ENCODE measurements at places on chromosomes 5 and 9.
A peak's percentile ranks its signal among the peaks of the same experiment; 100 is the strongest.

DNA sequence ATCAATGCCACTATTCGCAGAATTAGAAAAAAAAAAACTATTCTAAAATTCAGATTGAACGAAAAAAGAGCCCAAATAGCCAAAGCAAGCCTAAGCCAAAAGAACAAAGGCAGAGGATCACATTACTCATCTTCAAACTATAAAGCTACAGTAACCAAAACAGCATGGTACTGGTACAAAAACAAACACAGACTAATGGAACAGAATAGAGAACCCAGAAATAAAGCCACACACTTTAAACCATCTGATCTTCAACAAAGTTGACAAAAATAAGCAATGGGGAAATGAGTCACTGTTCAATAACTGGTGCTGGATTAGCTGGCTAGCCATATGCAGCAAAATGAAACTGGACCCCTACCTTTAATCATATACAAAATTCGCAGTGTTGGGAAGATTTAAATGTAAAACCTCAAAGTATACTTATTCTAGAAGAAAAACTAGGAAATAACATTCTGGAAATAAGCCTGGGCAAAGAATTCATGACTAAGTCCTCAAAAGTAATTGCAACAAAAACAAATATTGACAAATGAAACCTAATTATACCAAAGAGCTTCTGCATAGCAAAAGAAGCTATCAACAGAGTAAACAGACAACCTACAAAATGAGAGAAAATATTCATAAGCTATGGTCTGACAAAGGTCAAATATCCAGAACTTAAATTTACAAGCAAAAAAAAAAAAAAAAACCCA lies 153.7 kb downstream of the NDUFS4 start:
- no peak for DNase-seq

GRCh38 chr5:176365351-176366231 lies at the start of gene ARL10:
ARL10 (plus strand) TSS chr5:176365487; CDS start chr5:176365564, 77 bp downstream.
- peak; percentile 38 for DNase-seq

DNA sequence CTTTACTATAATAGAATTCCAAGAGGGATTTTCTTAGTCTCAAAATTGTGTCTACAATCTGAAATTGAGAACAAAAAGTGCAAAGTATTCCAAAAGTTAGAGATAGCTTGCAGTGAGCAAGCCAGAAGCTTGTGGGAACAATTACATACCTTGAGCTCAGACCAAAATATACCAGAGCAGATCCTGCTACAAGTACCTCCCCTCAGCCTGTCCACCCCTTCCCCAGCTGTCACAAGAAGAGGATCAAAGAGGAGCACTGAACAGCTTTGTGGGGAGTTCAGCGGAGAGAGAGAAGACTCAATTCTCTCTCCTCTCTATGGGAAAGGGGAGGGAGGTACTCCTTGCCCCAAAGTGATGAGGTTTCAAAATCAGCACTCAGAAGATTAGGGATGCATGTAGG lies 869.2 kb upstream of the DMAC1 start:
- DNase-seq = no peak

DNA sequence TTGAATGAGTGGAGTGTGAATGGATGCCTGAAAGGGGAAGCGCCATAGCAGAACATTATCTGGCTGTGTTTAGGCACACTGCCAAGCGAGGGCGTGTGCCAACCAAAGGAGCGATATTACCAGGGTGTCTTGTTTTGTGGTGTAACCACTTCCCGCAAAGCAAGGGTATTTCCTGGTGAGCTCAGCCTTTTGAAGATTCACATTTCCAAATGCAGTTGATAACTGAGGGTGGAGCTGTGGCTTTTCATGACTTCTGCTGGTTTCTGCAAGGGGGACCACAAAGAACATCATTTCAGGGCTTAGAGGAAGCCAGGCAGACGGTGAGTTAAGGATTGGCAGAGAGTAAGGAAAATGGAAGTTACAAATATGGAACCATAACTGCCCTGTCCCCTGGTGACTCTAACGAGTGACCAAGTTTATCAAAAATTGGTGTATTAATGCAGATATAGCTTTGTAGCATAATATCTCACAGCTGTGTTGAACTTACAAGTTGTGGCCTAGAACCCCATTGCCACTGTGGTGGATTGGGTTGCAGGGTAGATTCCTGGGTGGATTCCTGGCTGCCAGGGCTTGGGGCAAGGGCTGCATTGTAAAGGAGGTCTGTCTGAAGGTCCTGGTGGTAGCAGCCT lies 71.4 kb downstream of the RALGPS1 start:
- DNase-seq = peak; percentile 59

GRCh38 chr9:109251080-109251775 lies 69.6 kb downstream of the EPB41L4B start:
- no peak for DNase-seq

DNA sequence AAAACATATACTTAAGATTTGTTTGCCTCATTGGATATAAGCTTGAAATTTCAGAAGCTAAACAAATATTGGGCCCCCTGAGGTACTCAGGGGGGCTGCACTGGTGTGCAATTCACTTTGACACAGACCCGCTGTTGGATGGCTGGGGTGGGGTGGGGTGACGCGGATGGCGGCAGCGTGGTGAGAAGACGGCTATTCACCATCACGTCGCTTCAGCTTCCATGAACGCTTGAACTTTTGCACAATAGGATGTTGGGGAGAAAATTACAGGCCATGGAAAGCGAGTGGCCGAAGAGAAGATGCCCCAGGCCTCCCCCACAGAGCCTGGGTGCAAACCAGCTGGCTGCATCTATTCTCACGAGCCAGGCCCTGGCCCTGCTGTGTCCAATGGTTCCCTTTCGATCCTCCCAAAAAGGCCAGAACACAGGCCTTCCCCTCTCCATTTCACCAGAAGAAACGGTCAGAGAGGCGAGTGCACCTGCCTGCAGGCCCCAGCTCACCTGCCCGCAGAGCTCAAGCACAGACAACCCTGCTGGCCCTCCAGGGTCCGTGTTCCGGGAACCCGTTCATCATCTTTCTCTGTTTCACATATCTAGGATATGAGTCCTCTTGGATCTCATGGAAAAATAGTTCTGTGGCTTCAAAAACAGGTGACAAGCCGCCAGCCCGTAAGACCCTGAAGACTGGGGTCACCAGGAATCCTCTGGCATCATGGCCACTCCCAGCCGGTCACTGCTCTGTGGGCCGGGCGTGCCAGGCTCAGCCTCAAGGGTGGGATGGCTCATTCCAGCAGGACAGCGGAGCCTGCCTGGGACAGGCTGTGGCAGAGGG lies 46.8 kb upstream of the SARDH start:
- no peak for DNase-seq

- no peak for DNase-seq
These were observed 179.0 kb downstream of the EBF1 start for GRCh38 chr5:158920736-158921135.

- no peak for DNase-seq
These were observed 251.2 kb downstream of the EFNA5 start for GRCh38 chr5:107419498-107419897.

DNA sequence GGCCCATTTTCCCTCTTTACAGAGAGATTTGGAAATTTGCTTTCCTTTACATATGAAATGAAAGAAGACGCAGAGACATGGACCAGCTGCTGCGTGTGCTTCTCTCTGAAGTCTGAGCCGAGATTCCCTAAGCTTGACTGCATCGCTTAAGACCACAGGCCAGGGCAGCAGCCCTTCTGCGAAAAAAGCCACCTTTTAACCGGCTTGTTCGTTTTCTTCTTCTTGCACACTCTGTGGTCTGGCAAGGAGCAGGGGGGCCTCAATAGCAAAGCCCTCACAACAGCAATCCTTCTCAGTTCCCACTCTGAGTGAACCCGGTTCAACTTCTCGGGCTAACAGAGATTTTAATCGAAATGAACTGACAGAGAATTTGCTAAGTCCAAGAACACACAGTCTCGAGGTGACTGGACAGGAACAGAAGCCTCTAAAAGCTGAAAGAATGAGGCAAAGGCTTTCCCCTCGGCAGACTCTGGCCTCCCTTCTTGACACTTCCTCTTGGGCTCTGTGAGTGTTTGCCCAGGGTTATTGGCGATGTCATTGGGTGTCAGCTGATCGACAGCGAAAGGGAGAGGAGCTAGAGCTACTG lies 512.9 kb upstream of the KLF4 start:
- no peak for DNase-seq

DNA sequence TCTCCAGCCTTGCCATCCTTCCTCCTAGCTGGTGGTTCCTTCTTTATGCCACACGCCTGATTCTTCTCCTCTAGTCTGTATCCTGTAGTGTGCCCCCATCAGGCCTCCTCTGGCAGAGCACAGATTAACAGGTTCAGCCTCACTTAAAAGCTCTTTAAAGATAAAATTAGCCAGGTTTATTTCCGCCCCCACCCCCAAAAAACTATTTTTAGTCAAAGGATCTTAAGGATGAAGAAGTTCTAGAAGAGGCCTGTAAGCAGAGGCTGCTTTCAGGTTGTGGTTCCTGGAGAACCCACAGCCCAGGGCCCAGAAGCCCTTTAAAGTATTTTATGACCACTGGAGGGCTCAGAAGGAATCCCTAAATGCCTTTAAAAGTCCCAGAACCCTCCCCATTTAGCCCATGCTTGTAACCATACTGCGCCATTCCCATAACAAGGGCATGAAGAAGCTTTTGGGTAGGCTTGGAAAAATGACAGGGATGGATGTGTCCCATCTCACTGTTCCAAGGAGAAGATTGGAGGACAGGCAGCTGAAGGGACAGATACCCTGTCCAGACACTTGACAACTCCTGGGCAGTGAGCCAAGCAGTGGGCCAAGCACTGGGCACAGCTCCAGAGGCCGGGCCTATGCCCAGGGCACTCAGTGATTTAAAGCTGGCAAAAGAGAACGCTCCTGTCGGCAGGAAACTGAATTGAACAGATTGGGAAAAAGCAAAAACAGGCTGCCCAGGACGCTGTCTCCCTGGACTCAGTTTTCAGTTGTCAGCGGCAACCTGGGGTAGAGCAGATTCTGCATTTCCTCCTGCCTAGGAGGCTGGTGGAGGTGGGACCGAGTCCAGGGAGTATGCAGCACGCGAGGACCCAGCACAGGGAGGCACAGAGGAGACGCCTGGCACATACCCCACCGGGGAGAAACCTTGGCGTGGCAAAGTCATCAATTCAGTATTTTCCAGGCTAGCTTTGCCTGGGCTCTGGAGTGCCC lies 106.3 kb upstream of the SSBP2 start:
- DNase-seq = no peak

GRCh38 chr5:53603009-53603687 lies 42.7 kb downstream of the NDUFS4 start:
- DNase-seq = no peak

GRCh38 chr5:148091991-148092964 lies 28.5 kb downstream of the SPINK5 start:
- no peak for DNase-seq

GRCh38 chr9:100425758-100426157 lies 1.2 kb upstream of the MSANTD3 start:
- no peak for DNase-seq

DNA sequence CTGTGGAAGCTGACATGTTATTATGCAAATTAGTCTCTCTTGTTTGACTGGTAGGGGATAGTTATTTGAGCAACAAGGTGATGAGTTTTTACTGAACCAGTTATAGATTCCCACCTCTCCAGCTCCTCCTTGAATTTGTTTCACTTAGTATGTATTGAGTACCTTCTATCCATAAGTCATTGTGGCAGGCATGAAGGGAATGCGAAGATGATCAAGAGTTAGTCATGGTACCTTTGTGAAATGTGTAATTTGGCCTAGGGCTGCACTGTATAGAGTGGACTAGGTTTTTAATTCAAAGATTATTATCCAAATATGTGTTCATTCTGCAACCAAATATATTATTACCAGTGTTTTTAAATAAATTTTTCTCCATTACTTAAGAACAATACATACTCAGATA lies 110.1 kb downstream of the HACD4 start:
- DNase-seq = no peak
